Eye (tissue), 1 donor: ENCODE measurements at places on chromosomes 12 and 14.

GRCh38 chr12:131274906-131275305 is 321.2 kb downstream of the ADGRD1 start:
- DNase-seq: no peak

DNA sequence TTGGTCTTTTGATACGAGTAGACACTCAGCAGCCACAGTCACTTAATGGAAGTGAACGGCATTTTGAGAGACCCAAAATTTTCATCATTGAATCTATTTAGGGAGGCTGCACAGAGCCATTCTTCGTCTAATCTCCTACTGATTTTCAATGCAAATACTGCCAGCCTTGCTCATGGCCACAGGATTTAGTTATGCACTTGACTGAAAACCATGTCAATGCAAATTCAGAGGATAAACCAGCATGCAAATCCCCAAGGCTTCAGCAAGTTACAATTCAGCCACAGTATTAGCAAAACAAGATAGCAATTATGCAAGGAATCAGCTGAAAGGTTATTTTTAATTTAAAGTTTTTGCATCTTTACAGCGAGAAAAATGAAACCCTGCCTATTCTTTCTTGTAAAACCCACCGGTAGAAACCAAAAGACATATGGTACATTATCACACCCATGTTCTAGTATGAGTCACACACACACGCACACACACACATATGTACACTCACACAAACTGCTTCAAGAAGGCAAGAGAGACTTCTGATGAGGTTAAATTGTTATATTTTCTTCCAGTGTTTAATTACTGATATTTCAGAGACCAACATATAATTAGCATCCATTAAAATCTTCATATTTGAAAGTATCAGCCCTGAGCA is 985.3 kb upstream of the FLRT2 start:
- DNase-seq: no peak

DNA sequence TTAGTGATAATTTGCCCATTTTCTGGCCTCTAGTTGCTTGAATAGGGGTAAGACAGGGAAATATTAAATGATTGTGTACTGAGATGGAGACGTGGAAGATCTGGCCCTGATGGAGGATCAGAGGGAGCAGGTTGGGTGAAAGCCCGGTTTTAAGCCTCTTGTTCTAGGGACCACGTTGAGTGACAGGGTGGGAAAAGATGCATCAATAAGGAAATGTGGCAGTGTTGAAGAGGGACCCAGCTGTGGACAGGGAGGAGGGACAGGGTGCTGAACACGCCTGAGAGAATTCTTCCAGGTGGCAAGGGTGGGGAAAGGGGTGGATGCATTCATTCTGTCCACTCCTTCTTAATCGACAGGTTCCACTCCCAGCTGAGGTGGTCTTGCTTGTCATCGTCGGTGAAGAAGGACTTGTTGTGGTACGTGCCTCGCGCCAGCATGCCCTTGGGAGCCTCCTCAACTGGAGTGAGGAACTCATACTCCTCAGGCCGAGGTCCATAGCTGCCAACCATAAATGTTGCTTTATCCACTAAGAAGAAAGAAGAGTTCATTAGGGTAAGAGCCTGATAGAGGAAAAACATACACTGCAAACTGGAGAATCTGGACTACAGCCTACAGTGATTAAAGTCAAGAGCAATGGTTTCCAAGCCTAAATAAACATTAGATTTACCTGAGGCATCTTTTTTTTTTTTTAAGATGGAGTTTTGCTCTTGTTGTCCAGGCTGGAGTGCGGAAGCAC is 4.0 kb upstream of the ERP27 start:
- DNase-seq: no peak

- DNase-seq: no peak
Observed at GRCh38 chr12:57276935-57277563, 26.1 kb upstream of the STAC3 start.

DNA sequence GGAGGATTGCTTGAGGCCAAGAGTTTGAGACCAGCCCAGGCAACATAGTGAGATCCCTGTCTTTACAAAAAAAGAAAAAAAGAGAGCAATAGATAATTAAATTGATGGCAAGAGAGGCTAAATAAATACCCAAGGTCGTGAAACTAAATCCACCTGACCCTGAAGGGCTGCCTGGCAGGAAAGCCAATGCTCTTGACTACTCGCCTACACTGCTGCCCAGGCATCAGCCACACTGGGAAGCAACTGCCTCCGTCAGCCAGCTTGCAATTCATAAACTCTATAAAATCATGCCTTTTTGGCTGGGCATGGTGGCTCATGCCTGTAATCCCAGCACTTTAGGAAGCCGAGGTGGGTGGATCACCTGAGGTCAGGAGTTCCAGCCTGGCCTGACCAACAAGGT is 31.7 kb upstream of the RASSF3 start:
- no peak for DNase-seq

DNA sequence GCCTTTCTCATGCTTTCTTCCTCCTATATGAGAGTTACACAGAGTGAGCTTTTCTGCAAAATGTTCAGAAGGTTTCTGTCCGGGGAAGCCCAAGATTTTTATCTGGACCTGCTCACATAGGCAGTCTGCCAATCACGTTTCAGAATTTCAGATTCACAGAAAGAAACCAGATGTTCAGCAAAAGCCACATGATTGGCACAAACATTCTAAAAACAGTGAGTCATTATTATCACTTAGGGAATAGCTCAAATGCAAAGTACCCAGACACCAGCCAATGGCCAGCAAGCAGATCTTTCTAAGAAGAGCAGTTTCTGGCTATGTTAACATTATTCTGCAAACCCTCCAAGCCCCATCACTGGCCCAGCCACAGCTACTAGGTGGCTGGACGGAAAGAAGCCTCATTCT is 1558.5 kb upstream of the TMEM132C start:
- peak; percentile 28 for DNase-seq

- no peak for DNase-seq
Observed at GRCh38 chr12:132049876-132050275, 94.2 kb downstream of the DDX51 start.

GRCh38 chr14:59398841-59399240 is 66.3 kb downstream of the GPR135 start:
- no peak for DNase-seq
